ENCODE measurements at places on chromosomes 13 and 19.

DNA sequence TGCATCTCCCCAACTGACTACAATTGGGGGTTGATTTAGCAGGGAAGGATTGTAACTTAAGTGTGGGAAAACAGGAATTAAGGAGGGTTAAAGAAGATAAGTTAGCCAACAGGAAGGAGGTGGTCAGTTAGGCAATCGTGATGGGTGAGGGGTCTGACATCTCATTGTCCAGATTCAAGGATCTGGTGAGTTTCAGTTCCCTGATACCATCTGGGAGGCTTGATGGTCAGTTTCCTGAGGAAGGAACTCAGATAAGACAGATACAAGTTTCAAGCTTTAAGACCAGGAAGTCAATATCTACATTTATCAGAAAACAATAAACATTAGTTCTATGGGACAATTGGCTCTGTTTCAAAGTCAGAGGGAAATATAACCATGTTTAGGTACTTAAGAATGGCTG is 601.8 kb downstream of the SLITRK6 start:
- DNase-seq = no peak

- peak; percentile 10 for DNase-seq
These were observed 6.7 kb upstream of the PLIN4 start for GRCh38 chr19:4524808-4525562.

DNA sequence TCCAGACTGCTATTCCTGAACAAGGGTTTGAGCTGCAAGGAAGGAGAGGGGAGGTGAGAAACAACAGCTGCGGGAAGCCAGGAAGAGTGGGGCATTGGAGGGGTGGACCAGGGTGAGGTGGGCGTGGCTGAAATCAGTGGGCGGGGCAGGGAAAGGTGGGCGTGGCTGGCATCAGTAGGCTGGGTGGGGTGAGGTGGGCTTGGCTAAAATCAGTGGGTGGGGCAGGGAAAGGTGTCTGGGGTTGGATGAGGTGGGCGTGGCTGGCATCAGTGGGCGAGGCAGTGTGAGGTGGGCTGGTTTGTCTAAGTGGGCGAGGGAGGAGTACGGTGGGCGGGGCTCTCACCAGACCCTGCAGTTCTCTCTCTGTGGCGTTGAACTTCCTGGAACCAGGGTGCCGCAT is 87.6 kb downstream of the MUC16 start:
- no peak for DNase-seq

- no peak for DNase-seq
These were observed 19.7 kb downstream of the ACOD1 start for GRCh38 chr13:76968041-76968440.

GRCh38 chr13:67238277-67238859 is 8.2 kb upstream of the PCDH9 start:
- DNase-seq = peak; percentile 58
